ENCODE measurements at places on chromosomes 13 and 19. TPM values are rescaled to one million over a fixed set of nuclear protein-coding genes. Genes with fewer than 3 reads are reported as not detected.

GRCh38 chr13:54261856-54262255, 1233.2 kb downstream of the OLFM4 start:
- DNase-seq = no peak

- no peak for DNase-seq
These were observed 6.8 kb upstream of the ZSCAN5A start for GRCh38 chr19:56321254-56321988.

GRCh38 chr19:35316560-35316959, 12.4 kb upstream of the CD22 start:
- no peak for DNase-seq

The ATXN8OS gene
- total RNA-seq = not detected
